ENCODE measurements at places on chromosomes 7 and 10.
A peak's percentile ranks its signal among the peaks of the same experiment; 100 is the strongest.

GRCh38 chr7:98115746-98116525, 9.3 kb downstream of the LMTK2 start:
- no peak for DNase-seq

DNA sequence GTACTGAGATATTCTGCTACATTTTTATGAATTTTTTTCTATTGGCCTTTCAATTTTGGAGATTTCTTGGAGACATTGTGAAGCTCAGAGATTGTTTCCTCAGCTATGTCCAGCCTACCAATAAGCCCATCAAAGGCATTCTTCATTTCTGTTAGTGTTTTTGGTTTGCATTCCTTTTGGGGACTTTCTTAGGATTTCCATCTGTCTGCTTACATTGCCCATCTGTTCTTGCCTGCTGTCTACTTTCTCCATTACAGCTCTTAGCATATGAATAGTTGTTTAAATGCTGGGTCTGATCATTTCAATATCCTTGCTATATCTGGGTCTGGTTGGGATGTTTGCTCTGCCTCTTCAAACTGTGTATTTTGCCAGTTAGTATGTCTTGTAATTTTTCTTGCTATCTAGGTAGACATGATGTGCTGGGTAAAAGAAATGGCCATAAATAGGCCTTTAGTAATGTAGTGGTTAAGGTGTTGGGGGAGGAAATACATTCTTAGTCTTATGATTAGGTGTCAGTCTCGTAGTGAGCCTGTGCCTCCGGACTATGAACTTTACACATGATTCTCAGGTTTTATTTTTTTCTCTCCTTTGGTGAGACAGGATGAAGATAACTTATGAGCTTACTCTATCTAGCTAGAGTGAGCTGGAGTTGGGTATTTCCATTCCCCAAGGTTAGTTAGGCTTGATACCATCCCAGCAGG, 32.6 kb upstream of the NME8 start:
- DNase-seq, result peak; percentile 89

DNA sequence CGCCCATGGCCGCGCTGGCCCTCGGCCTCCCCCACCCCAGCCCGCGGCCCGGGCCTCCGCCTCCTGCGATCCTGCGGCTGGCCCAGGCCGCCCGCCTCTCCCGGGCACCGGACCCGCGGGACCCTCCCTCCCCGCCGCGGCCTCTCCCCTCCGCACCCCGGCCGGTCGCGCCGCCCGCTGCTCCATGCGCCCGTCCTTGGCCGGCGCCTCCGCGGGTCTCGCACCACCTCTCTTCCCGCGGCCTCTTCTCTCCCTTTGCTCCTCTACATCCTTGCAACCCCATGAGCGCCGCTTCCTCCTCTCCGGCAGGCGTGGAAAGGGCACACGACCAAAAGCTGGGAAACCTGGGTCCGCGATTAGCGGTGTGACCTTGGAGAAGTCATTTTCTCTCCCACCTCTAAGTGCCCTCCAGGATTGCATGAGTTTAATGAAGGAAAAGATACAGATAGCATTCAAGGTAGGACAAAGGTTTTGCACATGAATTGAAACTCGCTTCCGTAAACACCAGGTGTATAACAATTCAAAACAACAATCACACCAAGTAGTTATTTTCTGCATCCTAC, 448 bp upstream of the SRPK2 start:
- peak; percentile 48 for DNase-seq

GRCh38 chr10:103517234-103518085, 24.0 kb downstream of the NEURL1 start:
- DNase-seq, result no peak

DNA sequence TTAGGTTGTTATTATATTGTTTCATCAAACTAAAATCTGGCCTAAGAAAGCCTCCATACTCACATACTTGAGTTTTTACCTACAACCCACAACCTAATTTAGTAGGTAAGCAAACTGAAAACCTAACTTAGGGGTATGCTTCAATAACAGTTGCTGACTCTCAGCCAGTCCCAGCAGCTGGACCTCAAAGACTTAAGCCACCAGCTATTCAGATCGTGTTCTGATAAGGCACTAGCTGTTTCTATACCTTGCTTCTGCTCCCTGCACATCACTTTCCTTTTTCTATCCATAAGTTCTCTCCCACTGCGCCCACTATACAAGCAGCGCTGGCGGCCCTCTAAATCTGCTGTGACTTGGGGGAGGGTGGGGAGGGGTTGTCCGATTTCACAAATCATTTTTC, 42.3 kb downstream of the SUGCT start:
- DNase-seq, result peak; percentile 7

- DNase-seq, result no peak
Measured at GRCh38 chr7:103124429-103124979, 24.4 kb downstream of the NAPEPLD start.

- no peak for DNase-seq
Measured at GRCh38 chr7:44547536-44548231, 6.6 kb upstream of the NPC1L1 start.

GRCh38 chr10:13100349-13101294, 659 bp downstream of the OPTN start:
- DNase-seq, result no peak

- no peak for DNase-seq
Measured at GRCh38 chr7:130921391-130922180, 187.6 kb upstream of the KLF14 start.

- no peak for DNase-seq
Measured at GRCh38 chr7:9100289-9100688, 666.9 kb downstream of the NXPH1 start.

DNA sequence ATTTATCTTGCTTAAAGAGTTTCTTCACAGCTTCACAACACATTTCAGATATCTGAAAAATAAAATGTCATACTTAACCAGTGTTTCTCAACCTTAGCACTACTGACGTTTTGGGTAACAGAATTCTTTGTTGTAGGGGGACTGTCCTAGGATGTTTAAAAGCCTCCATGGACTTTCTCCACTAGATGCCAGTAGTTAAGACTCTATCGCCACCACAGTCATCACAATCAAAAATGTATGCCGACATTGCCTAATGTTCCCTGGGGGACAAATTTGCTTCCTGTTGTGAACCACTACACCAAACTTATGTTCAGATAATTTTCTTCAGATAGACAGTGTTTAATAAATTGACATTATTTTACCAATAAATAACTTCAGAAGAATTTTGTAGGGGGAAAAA, 13.4 kb downstream of the NOC3L start:
- DNase-seq, result no peak

Data from DMS 273 treated with DMSO at 0.1 percent for 48 hours (cell line).